ENCODE measurements at places on chromosomes 2 and 18. TPM values are rescaled to one million over a fixed set of nuclear protein-coding genes. Genes with fewer than 3 reads are reported as not detected.

DNA sequence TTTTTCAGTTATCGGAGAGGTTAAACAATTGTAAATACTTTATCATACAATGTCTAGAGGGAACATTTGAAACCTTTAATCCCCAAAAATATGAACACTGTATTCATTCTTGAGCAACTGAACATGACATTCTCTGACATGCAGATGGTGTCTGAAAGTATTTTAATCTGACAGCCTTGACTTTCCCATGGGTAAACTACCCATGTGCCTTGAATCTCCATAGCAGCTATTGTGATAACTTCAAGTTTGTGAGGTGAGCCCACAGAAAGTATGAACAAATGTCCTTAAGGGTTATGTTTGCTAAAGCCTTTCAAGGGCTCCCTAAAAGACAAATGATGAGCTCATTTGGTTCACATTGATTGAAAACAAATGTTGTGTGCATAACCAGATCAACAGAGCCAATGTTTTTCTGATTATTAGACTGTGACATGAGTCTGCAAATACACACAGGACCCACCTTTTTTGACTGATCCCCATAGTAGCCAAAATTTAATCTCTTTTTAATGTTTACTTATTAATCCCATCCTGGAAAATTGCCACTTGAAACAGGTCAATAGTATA, 1326.0 kb downstream of the LRP1B start:
- H3K27ac ChIP-seq, result no peak overlapping the region
- H3K27me3 ChIP-seq, result no peaks in the 10 kb centered on the region
- no peaks in the 10 kb centered on the region for H3K4me1 ChIP-seq
- H3K4me3 ChIP-seq, result no peak overlapping the region
- DNase-seq, result no peak

- no peak overlapping the region for H3K27ac ChIP-seq
- no peak overlapping the region for H3K4me3 ChIP-seq
- no peaks in the 10 kb centered on the region for H3K36me3 ChIP-seq
- H3K4me1 ChIP-seq, result no peaks in the 10 kb centered on the region
Measured at GRCh38 chr18:570256-570655, 9.9 kb upstream of the CETN1 start.

Gene FEV
- total RNA-seq, result not detected

Gene SRD5A2
- total RNA-seq, result not detected

Gene RAX
- total RNA-seq, result not detected
